Glutamatergic neuron (in vitro differentiated cells): ENCODE measurements at places on chromosomes 4 and X.
A peak's percentile ranks its signal among the peaks of the same experiment; 100 is the strongest.

DNA sequence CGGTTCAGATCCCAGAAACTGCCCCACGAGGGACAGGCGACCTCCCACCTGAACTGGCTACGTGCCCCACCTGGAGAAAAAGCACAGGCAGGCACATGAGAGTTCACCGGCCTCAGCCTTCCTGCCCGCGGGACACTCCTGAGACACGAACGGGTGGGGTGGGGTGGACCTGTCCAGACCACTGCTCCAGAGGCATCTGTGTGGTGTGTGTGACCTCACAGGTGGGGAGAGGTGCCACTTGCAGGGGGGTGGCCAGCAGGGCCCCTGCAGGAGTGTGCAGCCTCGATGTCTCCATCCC, 18.5 kb downstream of the NELFA start:
- DNase-seq, result no peak

DNA sequence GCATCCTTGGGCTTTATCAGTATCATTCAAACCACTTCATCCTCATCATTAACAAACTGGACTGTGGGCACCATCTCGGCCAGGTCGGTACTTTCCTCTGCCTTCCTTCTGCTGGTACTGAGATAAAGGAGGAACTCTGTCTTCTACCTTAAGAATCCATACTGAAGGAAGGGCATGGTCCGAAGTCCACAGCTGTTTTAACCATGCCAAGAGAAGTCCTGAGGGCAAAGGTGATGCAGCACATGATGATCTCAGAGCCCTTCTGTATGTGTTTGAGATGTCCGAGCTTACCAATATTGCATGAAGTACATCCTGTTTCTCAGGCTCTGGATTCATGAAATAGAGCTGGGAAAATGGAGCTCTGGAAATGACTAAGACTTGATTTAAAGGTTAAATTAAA, 125.5 kb upstream of the STS start:
- no peak for DNase-seq

- DNase-seq, result peak; percentile 72
These were observed 63.5 kb downstream of the GPC3 start for GRCh38 chrX:133921764-133922389.

- no peak for DNase-seq
These were observed 464.9 kb upstream of the AMOT start for GRCh38 chrX:113305496-113305895.

DNA sequence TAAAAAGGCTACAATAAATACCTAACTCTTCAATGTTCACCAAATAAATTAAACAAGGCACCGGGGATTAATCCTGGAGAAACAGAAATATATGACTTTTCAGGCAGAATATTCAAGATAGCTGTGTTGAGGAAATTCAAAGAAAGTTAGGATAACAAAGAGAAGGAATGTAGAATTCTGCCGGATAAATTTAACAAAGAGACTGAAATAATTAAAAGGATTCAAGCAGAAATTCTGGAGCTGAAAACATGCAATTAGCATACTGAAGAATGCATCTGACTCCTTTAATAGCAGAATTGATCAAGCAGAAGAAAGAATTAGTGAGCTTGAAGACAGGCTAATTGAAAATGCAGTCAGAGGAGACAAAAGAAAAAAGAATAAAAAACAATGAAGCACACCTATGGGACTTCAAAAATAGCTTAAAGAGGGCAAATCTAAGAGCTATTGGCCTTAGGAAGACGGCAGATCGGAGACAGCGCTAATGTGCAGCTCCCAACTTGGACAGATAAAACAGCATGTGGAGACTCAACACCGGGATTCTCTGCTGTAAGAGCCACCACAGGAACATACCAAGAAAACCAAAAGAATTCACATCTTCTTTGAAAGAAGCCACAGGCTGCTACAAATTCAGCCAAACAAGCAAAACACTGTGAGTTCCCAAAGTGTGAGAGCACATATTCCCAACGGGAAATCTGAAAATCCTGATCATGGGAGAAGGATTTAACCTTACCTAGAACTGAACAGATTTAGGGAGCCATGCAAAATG, 1290.9 kb downstream of the PCDH18 start:
- no peak for DNase-seq

DNA sequence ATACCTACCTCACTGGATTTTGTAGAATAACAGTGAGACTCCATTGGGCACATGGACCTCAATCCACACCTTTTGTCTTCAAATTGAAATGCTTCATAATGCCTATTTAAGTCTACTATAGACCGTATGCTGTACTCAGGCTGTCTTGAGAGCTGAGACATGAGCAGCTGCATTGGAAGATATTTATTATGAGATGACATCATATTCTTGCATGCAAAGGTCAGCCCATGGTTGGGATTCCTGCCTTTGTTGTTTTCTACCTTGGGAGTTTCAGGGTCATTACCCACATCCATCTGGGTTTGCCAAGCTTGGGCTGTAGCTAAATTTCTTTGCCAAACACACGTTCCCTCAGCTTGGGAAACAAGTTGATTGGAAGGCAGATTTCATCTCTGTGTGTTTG, 33.2 kb upstream of the MAMLD1 start:
- DNase-seq, result no peak

- DNase-seq, result peak; percentile 65
These were observed 347.8 kb upstream of the PITX2 start for GRCh38 chr4:110970642-110971041.

GRCh38 chrX:134416087-134416486, 43.9 kb upstream of the HPRT1 start:
- no peak for DNase-seq

DNA sequence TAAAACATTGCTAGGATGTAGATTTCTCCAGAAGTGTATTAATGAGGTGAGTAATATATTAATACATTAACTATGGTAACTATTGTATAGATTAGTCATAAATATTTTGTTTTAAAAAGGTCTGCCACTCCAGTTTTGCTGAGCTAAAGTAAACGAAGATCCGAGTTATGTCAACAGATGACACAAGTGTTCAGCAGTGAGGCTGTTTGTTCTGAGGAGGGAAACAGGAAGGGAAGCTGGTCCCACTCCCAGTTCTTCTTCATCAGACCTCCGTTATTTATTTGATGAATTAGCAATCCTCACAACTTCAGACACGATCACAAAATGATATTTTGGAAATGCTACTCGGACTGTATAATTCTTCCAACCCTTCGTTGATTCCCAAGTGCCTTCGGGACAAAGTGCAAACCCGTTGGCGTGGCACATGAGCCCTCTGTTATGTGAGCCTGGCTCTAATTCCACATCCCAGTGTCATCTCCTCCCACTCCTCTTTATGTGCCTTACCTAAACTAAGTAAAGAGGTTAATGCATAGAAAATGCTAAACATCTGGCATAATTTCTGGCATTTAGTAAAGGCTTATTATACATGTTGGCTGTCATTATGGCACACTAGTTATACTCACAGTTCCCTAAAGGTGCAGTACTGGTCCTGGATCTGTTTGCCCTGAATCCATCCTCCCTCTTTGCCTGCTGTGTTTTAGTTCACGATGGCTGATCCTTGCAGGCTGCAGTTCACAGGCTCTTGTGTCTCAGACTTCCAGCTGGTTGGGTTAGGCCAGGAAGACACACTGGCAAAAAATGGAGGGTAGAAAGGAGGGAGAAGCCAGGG, 190.6 kb upstream of the LNX1 start:
- DNase-seq, result no peak

GRCh38 chr4:47462799-47463234, 685 bp downstream of the COMMD8 start:
- DNase-seq, result no peak

GRCh38 chr4:159297091-159297490, 194.2 kb downstream of the RAPGEF2 start:
- no peak for DNase-seq

- no peak for DNase-seq
These were observed 48.5 kb upstream of the CLCN4 start for GRCh38 chrX:10108288-10108687.

DNA sequence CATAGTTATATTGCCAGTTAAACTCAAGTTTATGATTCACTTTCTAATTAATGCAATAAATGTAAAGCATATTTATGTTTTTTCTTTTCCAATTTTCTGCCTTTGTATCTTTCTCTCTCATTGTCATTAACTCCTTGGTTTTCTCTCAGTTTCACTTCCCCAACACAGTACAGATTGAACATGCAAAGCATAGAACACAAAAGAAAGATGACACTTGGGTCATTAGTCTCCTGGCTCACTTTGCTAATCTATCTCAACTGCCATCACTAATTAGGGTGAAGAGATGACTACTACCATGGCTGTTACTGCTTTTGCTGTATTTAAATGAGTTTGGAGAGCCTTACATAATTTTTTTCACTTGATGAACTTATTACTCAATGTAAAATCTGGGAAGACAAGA, 12.3 kb upstream of the NAA11 start:
- DNase-seq, result no peak

GRCh38 chr4:109921384-109921808, 8.7 kb downstream of the EGF start:
- DNase-seq, result no peak

GRCh38 chrX:39576041-39576872, 521.5 kb downstream of the BCOR start:
- peak; percentile 37 for DNase-seq

DNA sequence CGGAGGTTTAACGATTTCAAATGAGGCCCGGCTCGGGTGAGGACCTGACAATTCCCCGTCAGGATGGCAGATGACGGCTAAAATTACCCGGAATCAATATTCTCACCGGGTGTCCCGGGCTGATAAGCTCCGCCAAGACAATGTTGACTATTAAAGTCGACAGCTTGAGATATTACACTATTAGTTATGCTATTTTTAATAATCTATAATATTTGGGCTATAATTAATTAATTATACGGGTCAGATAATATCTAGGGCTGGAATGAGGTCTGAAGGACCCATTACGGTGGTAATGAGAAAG, 9.4 kb upstream of the NKX1-1 start:
- peak; percentile 19 for DNase-seq

DNA sequence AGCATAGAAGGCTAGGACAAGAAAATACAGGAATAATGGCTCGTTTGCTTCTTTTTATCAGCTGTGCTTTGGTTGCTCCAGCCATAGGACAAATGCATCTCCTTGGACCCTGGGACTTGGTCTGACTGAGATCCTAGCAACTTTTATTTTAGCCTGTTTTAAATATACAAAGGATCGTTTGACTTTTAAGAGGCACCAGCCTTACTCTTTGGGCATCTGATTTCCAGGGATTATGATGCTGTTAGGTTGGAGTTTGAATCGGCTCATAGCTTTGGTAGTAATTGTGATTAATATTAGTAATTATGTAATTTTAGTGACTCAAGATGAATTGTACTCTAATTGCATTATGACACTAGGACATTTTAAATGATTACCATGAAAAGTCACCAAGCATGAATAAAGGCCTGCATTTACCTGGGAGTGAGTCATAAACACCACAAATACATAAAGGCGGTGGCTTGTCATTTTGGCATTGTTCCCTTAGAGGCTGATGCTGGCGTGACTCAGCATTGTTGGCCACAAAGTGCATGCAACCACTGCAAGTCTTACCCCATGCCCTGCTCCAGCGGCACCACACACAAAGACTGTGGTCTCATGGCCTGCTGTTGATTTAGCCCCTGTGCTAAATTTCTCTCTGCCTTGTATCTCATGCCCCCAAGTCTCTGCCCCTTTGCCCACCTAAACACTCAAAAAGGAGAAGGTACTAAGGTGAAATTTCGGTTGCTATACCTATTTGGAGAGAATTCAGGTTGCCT, 12.4 kb downstream of the GPAT3 start:
- DNase-seq, result no peak

- DNase-seq, result no peak
These were observed 81.5 kb upstream of the SORBS2 start for GRCh38 chr4:185893500-185893899.

DNA sequence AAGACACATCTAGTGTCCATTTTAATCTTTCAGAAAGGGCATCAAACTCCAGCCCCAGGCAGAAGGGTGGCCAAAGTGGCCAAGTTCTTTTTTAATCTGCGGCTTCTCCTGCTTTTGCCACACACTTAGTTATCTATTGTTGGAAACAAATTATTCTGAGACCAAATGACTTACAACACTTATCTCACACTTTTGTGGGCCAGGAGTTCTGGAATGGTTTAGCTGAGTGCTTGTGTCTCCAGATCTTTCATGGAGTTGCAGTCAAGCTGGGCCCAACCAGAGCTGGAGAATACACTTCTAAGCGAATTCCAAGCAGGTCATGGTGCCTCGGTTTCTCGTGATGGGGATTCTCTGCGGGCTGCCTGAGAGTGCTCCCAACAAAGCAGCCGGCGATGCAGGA, 4.0 kb downstream of the TXK start:
- DNase-seq, result no peak

GRCh38 chrX:47189906-47190305, 3.7 kb upstream of the UBA1 start:
- DNase-seq, result no peak

DNA sequence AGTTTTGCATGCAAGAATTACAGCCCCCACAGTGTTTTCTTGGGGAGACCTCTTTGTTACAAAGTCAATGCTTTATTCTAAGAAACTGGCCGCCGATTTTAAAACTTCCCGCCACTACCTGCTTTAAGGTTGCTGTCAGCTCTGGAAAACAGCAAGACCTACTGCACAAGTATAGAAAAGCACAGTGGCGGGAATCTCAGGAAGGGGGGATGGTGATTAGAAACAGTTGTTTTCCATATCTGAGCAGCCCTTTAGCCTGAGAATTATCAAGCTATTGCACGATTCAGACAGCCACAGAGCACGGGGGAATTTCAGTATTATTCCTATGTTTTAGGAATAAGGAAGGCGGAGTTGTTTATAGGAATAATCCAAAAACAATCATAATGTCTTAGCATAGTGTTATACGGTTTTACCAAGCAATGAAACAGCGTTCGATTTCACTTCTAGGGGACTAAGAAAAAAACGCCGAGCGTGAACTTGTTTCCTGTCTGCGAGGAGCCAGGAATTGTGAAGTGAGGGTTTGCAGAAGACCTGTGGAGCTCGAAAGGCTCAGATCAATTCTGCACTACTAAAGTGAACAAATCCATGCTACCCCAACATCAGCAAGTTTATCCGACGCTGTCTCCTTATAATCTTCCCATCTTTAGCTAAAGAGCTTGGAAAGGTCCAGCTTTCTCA, 81.3 kb downstream of the HMGN5 start:
- DNase-seq, result no peak

DNA sequence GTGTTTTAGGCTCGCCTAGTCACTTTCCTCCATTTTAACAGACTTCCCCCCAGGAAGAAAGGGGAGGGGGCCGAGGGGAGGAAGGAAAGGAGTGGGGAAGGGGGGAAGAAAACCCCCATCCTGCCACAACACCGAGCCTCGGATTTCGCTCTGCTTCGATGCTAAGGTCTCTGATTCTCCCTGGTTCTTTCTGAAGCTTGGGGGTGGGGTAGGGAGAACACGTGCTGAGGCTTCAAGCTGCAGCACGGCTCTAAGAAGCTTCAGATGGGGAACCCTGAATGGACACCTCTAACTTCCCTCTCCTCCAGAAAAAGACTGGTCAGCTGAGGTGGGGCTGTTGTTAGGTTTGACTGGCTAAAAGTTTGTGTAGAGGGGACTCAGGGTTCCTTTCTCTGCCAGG, 61.8 kb downstream of the RHOH start:
- no peak for DNase-seq

- no peak for DNase-seq
These were observed 96.0 kb downstream of the WFS1 start for GRCh38 chr4:6365545-6366086.
